Stimulated activated CD8-positive, alpha-beta memory T cell treated with anti-CD3 and anti-CD28 coated beads, Interleukin-7, amount 100 ng/mL, for 4 hours (primary cell): ENCODE measurements at places on chromosomes 4 and X.

DNA sequence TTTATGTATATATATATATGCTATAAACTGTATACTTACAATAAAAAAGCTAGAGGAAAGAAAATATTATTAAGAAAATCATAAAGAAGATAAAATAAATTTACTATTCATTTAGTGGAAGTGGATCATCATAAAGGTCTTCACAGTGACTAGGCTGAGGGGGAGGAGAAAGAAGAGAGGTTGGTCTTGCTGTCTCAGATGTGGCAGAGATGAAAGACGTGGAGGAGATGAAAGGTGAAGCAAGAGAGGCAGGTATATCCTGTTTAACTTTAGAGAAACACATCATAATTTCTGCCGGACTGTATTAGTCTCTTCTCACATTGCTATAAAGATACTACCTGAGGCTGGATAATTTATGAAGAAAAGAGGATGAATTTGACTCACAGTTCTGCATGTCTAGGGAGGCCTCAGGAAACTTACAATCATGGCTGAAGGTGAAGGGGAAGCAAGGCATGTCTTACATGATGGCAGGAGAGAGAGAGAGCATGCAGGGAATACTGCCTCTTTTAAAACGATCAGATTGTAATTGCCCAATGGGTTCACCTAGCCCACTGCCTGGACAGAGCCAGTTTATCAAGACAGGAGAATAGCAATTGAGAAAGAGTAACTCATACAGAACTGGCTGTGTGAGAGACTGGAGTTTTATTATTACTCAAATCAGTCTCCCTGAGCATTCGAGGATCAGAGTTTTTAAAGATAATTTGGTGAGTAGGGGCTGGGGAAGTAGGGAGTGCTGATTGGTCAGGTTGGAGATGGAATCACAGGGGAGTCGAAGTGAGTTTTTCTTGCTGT is 22.1 kb upstream of the RRAGB start:
- DNase-seq = no peak

DNA sequence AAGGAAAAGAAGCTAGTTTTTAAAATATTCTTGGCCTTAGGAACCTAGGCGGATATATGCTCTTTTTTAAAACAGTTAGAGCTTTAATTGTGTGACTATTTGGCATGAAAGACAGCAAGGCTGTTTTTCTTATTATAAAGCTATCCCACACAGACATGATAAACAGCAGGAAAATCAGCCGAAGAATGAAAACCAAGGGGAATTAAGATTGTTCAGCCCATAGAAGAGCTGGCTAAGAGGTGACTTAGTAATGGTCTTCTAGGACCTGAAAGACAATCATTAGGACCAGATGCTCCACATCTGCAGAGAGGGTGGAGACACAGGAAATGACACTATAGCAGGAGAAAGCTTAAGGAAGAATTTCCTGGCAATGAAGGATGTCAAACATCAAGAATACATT is 171.4 kb upstream of the NRK start:
- no peak for DNase-seq

- no peak for DNase-seq
Measured at GRCh38 chrX:129006491-129006890, 516.8 kb downstream of the SMARCA1 start.

DNA sequence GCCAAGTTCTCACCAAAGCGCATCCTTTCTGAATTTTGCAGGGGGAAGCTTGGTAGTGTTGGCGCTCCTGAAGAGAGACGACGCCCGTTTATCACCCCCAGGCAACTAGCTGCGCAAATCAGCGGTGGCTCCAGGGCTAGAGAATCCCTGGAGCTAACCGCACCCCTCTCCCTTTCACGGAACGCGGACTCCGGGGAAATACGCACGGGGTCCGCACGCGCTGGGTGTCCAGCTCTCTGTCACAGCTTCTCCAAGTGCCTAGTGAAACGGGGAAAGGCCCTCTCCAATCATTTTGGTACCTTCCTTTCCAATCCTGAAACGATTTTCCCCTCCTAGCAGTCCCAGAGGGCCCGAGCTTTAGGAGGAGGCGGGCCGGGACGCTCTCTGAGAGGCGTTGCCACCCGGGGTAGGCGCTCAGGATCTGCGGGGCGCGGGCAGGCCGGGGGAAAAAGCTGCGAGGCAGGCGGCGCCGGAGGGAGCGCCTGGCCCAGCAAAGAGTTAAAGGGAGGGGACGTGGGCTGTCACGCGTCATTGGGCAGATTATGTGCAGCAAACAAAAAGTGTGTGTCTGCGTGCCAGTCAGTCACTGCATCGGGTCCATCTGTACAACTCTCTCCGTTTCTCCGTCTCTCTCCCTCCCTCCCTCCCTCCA is at the start of gene PRDM8:
Gene PRDM8 (plus strand): TSS at position 582 of the 652 bp plus-strand sequence. CDS start 2,578 bp downstream, outside the sequence.
- no peak for DNase-seq

GRCh38 chr4:171067422-171067821 is 745.8 kb upstream of the GALNTL6 start:
- no peak for DNase-seq

DNA sequence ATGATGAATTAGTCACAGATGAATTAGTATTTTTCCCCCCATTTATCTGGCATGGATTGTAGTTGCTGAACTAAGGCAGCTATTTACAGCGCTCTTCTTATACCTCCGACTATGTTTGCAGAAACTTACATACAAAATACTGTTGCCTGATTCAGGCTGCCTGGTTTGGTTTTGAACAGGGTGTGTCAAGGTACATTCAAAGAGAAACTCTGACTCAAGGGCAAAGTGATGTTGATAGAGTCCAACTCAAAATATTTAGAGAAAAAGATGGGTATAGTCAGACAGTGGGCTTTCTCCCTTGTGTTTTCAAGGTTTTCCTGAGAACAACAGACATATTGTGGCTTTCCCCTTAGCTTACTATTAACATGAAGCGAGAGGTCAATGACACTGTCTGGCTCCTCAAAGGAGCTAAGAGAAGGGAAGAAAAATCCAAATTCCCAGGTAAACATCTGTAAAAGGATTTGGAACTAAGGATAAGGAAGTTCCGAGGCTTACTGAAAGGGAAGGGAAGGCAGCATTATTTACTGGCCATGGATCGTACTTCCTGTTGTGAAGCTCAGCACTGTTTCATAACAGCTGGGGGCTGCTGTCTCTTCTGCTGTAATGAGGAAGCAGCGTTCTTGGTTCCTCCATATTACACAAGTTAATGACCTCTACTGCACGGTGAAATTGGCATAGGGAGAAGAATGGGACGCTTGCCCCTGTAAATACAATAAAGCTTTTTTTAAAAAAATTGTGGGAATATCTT is 30.9 kb downstream of the FAM9C start:
- no peak for DNase-seq

GRCh38 chrX:6965729-6966128 is 181.8 kb upstream of the STS start:
- DNase-seq = no peak

GRCh38 chrX:110614596-110614995 is 181.0 kb downstream of the CHRDL1 start:
- no peak for DNase-seq

DNA sequence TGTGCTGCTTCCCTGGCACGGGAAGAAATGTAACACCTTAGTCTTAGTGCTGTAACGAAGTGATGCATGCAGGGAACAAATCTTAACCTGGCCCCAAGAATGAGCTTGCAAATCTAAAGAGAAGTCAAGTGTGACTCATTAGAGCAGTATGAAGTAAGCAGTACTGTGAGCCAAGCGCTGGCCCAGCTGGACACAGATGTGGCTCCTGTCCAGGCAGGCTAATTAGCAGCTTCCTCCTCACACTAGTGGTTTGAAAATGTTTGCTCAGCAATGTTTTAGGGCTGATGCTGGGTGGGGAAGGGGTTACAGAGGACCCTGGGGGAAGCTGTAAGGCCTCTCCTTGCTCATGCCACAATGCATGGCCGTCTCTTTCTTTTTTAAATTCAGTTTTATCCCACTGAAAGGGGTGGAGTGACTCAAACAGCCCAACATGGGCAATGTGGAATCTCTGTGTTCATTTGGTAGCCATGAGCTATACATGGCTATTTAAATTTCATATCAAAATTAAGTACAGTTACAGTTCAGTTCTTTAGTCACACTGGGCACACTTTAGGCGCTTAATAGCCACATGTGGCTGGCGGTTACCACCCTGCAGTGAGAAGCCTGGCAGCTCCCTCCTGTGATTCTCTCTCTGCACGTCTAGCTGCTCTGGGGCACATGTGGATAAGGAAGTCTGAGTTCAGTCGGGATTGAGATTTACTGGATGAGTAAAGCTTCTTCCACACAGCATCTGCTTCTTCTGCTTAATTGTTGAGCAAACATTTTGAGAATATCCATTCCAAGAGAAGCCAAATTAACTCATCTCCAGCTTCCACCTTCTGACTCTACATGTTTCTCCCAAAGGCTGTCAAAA is 48.8 kb downstream of the MAP7D2 start:
- DNase-seq = no peak

DNA sequence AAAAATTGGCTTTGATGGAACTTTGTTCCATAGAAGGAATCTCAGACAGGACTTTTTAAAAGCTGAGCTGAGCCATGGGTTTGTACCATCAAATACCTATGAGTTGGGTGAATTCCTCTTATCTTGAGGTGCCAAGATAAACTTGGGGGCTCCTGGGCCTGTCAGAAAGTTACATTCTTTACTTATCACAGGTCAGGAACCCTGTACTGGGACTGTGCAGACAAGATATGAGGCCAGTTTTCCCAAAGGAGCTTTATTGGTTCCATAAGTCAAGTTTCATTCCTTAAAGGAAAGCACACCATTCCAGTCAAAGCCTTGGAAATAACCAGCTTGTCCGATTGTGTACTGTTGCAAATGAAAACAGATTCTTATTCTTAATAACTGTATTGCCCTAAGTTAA is 72.4 kb upstream of the PACRGL start:
- DNase-seq = no peak

- DNase-seq = no peak
Measured at GRCh38 chrX:13254076-13254785, 65.6 kb downstream of the ATXN3L start.
